ENCODE measurements at places on chromosomes 4 and X.

- DNase-seq, result no peak
These were observed 218.7 kb upstream of the SPOCK3 start for GRCh38 chr4:167452922-167453430.

DNA sequence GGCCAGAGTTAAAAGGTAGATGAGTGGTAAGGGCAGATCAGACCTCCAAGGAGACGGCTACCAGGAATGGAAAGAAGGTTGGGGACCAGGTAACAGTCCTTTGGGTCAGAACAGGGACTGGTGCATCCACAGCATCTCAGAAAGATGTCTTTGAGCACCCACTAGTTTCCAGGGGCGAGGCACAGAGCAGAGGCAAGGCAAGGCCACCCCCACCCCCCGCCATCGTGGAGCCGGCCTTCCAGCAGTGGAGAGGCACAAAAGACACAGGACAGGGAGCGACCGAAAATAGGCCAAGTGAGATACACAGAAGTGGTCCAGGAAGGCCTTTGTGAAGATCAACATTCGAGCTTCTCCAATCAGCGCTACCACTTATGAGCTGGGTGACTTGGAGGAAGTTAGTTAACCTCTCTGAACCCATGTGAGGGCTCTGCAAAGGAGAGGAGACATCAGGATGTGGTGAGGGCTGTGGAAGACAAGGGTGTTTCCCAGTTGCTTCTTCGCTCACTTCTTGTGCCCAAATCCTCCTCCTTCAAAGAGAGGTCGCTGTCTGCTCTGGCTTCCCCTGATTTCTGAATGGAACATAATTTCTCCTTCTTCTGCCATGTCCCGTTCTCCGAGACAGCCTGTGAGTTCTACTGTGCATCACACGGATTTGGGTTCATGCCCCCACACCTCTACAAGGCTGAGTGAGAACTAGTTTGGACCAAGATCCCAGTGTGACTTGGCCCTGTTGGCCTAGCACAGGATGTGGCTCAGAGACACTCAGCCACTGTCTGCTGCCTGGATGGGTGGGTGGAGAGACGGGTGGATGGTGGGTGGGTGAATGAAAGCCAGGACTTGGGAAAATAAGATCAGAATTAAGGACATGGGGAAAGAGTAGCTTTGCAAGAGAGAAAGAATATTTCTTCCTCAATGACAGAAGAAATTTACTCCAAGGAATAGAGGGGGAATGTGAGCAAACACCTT, 16.7 kb upstream of the MSX1 start:
- DNase-seq, result no peak

GRCh38 chr4:1807332-1807777, 14.3 kb downstream of the FGFR3 start:
- DNase-seq, result no peak

- no peak for DNase-seq
These were observed 198.9 kb downstream of the MID1IP1 start for GRCh38 chrX:38999967-39000745.

GRCh38 chr4:46270986-46271596, 118.8 kb downstream of the GABRA2 start:
- DNase-seq, result no peak

DNA sequence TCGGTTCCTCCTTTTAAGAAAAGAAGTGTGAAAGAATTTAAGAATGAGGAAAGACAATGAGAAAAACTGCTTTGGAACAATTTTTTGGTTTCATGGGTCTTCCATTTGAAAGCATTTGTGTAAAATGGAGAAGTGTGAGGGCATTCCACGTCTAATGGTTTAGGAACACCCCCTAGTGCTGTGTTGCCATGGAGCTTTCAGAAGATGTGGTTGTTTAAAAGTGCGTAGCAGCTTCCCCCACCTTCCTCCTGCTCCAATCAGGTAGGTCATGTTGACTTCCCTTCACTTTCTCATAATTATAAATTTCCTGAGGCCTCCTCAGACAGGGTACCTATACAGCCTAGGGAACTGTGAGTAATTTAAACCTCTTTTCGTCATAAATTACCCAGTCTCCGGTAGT, 50.0 kb downstream of the UGT2B10 start:
- no peak for DNase-seq

- DNase-seq, result no peak
These were observed 14.6 kb upstream of the ADH5 start for GRCh38 chr4:99103166-99103565.

Data from CD4-positive, alpha-beta T cell treated with Interleukin-21 for 1 hour (primary cell).